ENCODE measurements at places on chromosomes 13 and 19.

DNA sequence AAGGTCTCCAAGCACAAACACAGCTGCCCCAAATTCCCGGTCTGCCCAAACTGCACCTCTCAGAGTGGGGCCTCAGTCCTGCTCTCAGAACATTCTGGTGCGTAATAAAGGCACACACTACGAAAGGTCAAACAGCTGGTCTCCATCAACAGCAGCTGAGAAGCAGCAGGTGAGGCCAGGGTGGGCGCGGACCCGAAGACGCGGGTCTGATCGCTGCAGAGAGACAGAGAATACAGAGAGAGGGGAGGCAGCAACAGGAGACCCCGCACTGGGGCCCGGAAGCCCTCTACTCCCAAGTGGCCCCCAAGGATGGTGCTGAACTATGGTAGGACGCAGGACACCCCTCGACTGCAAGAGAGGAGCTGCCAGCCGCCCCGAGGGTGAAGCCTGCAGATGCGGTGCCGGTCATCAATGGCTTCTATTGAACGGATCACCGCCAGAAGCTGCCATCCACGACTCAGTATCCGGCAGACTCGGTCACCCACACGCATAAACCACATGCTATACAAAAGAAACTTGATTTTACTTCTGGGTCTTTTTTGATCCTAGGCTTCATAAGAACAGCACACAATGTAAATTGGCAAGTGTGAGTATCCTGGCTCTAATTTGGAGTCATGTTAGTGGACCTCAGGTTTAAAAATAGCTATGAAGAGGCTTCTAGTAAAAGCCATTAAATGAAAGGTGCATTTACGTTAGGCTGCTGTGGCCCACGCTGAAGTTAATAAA, 33.4 kb downstream of the STK24 start:
- DNase-seq = no peak

DNA sequence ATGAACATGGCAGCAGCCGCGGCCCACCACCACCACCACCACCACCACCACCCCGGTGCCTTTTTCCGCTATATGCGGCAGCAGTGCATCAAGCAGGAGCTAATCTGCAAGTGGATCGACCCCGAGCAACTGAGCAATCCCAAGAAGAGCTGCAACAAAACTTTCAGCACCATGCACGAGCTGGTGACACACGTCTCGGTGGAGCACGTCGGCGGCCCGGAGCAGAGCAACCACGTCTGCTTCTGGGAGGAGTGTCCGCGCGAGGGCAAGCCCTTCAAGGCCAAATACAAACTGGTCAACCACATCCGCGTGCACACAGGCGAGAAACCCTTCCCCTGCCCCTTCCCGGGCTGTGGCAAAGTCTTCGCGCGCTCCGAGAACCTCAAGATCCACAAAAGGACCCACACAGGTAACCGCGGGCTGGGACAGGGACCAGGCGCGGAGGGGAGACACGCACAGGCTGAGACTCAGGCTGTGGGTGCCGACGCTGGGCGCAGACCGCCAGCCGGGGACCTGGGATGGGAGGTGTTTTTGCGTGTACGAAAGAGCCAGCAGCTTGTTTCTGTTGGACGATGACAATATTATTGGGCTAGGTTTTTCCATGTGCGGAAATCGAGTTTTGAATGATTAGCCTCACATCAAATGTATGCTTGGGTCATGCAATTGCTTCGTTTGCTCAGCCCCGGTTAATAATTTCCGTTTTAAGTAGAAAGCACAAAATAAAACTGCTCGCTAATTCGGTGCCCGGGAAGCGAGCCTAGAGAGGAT, 1.3 kb downstream of the ZIC2 start:
- no peak for DNase-seq

DNA sequence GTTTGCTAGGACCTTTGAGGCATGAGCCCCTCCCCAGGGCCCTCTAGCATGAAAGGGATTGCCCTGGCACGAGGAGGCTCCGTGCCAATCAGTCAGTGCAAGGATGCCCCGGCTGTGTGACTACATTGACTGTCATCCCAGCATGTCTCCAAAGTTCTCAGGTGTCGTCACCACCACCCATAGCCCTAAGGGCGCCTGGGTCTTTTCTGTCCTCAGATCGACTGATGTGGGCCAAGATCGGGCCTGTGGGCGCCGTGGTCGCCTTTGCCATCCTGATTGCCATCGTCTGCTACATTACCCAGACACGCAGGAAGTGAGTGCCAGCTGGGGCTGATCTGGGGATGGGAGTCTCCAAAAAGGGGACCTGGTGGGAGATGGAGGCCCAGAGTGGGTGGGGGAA, 18.4 kb downstream of the MAG start:
- DNase-seq = no peak

DNA sequence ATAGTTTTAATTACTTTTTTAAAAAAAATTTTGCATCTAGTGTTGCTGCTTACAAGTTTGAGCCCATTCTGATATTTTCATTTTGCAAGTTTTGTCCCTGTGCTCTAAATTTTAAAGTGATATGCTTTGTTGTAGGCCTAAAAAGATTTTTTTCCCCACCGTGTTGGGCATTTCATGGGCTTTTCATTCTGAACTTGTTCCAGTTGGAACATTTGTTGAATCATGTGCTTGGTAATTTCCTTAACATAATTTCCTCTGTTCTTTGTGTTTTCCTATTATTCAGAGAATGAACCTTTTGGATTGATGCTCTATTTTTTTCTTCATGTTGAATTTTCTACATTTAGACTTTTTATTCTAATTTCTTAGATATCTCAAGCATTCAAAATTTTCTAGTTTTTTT, 206.4 kb upstream of the SPRY2 start:
- no peak for DNase-seq

DNA sequence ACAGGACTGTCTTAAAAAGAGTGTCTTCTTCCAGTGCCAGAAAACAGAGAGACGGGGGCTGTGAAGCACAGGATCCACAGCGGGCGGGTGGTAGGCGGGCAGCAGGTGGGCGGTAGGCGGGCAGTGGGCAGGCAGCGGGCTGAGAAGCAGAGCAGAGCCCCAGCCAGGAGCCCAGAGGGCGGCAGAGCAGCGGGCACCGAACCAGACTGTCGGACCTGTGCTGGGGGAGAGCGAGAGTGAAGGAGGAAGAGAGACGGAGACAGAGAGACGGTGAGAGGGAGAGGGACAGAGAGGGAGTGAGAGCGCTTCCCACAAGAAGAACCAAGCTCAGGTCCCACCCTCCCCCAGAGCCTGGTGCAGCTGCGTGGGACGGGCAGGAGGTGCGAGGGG, 30.3 kb downstream of the RASA3 start:
- no peak for DNase-seq

DNA sequence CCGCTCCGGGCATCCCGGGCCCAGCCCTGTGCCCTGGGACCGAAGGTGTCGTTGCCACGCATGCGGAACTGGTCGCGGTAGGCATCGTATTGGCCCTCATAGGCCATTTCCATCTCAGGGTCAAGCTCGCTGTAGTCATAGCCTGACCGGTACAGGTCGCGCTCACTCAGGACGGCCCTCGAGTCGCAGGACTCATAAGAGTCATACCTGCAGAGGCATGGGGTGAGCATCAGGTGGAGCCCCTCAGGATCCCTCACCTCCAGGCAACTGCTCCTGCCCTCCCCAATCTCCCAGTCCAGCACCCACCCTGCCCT, 17.4 kb downstream of the AKAP8L start:
- no peak for DNase-seq

DNA sequence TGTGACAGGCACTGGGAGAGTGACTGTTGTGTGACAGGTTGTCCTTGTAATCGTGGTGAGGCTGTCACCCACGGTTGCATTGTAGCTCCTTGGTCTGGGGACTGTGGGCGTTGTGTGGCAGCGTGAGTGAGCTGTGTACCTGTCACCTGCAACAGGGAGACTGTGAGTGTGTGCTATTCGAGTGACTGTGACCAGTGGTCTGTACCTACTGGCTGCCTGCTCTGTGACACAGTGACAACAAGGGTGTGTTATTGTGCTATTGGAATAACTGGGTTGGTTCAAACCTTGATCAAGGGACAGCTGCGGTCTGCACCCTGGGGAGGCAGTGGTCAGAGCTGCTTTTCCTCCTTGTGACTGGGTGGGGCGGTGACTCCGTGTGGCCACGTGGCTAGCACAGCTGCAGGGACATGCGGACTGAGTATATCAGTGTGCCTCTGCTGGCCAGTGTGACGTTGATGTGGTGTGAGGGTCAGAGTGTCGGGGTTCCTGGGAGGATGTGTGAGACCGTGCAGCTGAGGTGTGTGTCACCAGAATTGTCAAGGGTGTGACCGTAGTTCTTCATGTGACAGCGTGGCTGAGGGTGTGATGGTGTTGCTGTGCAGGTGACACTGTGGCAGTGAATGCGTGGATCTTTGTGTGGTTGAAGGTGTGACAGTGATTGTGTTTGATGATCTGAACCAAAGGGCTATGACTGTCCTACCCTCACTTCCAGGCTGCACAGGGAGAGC, 10.1 kb upstream of the NFIX start:
- DNase-seq = peak; percentile 90

- DNase-seq = no peak
Observed at GRCh38 chr19:5625641-5626040, 2.8 kb downstream of the SAFB start.

- no peak for DNase-seq
Observed at GRCh38 chr13:90103099-90103784, 1244.2 kb upstream of the MIR17HG start.

GRCh38 chr13:32499538-32500210, 38.9 kb downstream of the N4BP2L2 start:
- DNase-seq = no peak

DNA sequence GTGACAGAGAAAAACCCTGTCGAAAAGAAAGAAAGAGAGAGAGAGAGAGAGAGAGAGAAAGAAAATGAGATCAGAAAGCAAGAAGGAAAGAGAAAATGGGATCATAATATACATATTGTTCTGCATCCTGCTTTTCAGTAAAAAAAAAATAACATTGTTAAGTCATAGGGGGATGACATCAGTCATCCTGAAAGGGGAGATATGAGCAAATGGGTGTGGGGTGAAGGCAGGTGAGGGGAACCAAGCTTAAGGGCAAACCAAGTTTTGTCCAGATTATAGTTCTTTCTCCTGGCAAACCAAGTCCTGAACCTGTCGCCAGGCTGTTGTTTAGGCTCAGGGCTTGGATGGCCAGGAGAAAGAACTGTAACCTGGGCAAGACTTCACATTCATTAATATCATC, 92.6 kb upstream of the TMTC4 start:
- DNase-seq = no peak

- DNase-seq = peak; percentile 92
Observed at GRCh38 chr19:56538254-56538760, 441 bp upstream of the ZFP28 start.

- no peak for DNase-seq
Observed at GRCh38 chr13:84377106-84377505, 494.8 kb upstream of the SLITRK1 start.

DNA sequence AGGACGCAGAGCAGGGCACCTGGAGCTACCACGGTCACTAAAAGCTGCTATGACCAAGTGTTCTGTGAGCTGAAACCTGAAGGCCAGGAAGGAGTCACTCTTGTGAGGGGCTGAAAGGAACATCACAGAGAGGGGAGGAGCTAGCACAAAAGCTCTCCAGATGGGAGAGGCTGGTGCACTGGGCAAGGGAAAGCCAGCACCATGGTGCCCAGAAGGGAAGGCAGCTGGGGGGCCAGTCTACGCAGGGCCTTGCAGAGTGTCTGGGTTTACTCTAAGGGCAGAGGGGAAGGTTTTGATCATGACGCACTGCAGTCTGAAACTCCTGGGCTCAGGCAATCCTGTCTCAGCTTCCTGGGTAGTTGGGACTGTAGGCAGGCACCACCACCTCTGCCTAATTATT, 4.1 kb upstream of the ZNF580 start:
- DNase-seq = no peak

DNA sequence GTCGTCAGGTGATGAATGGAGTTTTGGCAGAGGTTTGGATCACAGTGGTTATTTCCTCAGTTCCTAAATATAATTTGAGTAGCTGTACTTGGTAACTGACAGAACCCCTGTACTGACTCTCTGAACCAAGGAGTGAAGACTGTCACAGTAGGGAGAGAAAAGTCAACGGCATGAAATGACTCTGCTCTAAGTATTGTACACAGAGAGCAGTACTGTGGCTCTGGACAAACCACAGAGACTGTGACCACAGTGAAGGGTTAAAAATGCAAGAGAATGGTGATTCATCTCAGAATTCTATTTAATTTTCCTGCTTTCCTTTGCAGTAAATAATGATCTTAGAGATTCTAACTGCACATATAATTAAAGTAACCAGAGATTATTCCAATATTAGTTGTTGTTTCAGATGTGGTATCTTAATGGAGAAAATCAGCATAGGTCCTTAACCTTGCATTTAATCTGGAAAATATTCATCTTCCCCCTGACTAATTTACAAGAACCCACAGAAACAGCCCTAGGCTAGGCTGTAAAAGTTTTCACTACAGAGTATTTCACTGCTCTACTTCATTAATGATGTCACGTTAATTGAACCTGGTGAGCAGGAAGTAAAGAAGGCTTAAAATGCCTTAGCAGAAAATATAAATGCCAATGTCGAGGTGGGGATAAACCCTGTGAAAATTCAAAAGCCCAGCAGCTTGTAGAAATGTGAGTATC, 221.9 kb downstream of the LIG4 start:
- no peak for DNase-seq

GRCh38 chr19:1880611-1881392, 4.5 kb downstream of the ABHD17A start:
- no peak for DNase-seq

- DNase-seq = no peak
Observed at GRCh38 chr19:44447916-44448674, at the start of gene ZNF229. TSS of gene ZNF229 (minus strand) at chr19:44448472. CDS start at chr19:44442847, 5,625 bp downstream.

GRCh38 chr13:111217641-111218040, 102.5 kb downstream of the ARHGEF7 start:
- DNase-seq = no peak

GRCh38 chr13:98970330-98970729, 7.5 kb downstream of the DOCK9 start:
- no peak for DNase-seq

- no peak for DNase-seq
Observed at GRCh38 chr13:111035861-111036260, 79.2 kb upstream of the ARHGEF7 start.

DNA sequence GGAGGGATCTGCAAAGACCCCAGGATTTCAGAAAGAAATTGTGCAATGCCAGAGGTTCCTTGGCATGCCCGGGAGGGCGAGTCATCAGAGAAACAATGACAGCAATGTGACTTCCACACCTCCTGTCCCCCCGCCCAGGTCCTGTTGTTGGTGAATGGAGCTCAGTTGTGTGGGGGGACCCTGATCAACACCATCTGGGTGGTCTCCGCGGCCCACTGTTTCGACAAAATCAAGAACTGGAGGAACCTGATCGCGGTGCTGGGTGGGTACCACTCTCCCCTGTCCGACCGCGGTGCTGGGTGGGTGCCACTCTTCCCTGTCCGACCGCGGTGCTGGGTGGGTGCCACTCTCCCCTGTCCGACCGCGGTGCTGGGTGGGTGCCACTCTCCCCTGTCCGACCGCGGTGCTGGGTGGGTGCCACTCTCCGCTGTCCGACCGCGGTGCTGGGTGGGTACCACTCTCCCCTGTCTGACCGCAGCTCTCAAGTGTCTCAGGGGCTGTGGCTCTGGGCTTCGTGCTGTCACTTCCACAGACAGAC, 5.2 kb upstream of the F10 start:
- peak; percentile 32 for DNase-seq

- no peak for DNase-seq
Observed at GRCh38 chr19:48955308-48955958, 758 bp downstream of the BAX start.

- DNase-seq = peak; percentile 61
Observed at GRCh38 chr13:30818323-30818960, 83.1 kb downstream of the ALOX5AP start.

Measured in A172 (cell line).